ENCODE measurements at places on chromosomes 6 and 20.

DNA sequence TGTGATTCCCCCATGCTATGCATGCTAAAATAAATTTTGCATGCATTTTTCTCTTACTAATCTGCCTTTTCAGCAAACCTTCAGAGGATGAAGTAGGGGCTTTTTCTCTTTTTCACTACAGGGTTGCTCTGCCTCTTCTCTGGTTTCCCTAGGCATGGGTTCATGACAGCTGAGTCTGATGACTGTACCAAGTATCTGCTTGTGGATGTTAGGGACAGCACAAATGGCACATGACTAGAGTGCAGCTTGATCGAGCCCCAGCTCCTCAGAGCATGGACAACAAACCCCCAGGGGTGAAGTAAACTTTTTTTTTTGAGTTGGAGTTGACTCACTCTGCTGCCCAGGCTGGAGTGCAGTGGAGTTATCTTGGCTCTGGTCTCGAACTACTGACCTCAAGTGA, 57.1 kb upstream of the GCM1 start:
- no peak for DNase-seq

GRCh38 chr6:22598339-22598738, 29.0 kb downstream of the HDGFL1 start:
- DNase-seq, result no peak

- DNase-seq, result no peak
Observed at GRCh38 chr6:39268721-39269120, 39.4 kb upstream of the KCNK5 start.

DNA sequence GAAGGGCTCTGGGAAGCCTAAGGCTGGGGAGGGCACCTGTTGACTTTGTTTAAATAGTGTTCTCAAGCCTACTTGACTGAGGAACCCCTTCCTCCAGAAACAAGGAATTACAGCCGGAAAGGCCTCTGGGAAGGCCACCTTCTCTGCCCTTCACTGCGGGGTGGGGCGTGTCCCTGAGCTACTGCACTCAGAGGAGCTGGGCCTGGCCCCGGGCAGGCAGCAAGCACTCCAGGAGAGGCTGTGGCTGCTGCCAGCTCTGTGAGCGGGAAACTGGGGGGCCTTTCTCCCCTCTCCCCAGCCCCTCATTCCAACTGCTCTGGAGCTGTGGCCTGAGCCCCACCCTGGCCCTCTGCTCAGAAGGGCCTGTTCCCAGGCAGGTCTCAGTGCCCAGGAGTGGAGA, 4.0 kb upstream of the OSBPL2 start:
- no peak for DNase-seq

DNA sequence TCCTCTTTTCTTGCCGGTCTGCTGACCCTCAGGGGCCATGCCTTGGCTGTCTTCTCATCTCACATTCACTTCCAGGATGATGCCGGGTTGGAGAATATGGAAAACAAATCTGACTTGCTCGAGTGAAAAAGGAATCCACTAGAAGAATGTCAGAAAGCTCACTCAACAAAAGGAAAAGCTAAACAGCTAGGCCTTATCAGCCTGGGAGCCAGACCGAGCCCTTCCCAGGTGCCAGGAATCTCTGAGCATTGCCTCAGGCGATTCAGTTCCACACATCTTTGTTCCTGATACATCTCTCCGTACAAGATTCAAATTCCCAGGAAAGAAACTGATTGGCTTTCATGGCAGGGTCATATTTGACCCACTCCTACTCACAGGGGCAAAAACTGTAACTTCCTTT, 9.2 kb upstream of the OSER1 start:
- DNase-seq, result no peak

Data from activated T-cell treated with anti-CD3 and anti-CD28 coated beads for 4 hours (primary cell).